CD4-positive, CD25-positive, alpha-beta regulatory T cell (primary cell): ENCODE measurements at places on chromosomes 2 and 18.

DNA sequence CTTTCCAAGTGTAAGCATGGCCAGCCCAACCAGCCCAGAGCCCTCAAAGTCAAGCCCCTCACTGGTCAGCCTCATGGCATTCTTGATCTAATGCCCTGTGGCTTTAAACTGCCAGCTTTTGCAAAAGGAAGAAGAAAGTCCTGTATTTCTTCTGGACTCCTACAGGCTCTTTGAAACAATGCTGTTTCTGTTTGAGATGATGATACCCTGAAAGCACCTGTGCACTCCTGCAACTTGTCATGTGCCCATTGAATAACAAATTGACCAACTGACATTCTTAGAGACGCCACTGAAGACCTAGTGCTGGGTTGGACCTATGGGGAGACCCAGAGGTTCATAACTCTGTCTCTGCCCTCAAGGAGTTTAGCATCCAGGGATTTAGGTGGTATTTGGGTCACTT, 82.0 kb upstream of the MSH2 start:
- DNase-seq = no peak

DNA sequence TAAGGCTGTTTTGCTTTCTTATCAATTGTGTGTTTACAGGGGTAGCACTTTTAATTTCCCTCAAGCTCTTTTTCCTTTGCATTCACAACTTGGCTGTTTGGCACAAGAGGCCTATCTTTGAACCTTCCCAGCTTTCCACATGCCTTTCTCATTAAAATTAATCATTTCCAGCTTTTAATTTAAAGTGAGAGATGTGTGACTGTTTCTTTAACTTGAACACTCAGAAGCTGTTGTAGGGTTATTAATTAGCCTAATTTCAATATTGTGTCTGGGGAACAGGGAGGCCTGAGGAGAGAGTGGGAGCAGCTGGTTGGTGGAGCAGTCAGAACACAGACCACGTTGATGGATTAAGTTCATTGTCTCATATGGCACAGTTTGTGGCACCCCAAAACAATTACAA, 4.7 kb downstream of the ASB1 start:
- no peak for DNase-seq

DNA sequence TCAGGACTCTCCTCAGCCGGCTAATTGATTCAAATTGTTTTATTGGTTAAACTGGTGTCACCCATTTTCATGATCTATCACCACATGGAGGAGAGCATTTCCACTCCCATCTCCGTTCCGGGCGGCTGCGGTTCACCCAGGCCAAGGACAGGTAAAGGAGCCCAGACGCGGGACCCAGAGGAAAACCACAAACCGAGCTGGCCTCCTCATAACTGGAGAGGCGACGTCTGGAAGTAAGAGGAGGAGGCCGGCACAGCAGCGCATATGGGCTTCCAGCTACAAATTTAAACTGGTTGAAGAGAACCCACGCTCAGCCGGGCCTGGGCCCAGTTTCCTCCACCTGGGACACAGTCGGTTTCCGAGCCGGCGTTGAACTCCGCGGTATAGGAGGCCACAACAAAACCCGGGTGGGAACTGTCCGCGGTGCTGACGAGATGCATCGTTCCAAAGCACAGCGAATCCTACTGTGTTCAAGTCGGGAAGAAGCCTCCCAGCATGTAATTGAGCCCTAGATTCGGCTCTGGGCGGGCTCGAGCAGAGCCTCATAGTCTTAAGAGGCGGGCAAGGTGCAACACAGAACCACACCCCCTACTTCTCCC, 3.0 kb upstream of the SKOR2 start:
- no peak for DNase-seq

DNA sequence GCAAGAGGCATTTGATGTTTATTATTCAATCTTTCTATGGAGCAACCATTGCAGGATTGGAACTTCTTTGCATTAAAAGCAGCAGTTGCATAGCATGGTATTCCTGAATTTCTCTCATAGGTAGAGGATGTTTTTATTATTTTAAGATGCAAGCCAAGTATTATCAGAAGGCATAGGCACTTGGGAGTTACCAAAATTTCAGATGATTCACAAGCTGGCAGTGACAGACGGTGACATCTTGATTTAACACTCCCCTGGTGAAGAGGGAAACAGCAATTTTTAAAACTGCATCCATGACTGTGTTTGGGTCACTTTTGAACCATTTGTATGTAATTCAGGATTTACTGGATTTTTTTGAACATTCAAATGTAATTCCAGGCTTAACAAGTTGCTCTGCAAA, 654.3 kb downstream of the SLC4A3 start:
- DNase-seq = no peak

GRCh38 chr2:197254776-197255530, 55.6 kb downstream of the ANKRD44 start:
- no peak for DNase-seq

DNA sequence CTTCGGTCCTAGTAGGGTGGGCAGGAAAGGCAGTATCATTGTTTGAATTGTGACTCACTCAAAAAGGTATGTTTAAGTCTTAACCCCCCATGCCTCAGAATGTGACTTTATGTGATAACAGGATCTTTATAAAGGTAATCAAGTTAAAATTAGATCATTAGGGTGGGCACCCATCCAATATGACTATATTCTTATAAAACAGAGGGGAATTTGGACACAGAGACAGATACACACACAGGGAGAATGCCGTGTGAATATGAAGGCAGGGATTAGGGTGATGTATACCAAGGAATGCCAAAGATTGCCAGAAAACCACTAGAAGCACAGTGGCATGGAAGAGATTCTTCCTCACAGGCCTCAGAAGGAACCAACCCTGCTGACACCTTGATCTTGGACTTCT, 281.8 kb downstream of the CLIP4 start:
- DNase-seq = no peak

- DNase-seq = no peak
These were observed 147.3 kb downstream of the BCL11A start for GRCh38 chr2:60406192-60406591.

DNA sequence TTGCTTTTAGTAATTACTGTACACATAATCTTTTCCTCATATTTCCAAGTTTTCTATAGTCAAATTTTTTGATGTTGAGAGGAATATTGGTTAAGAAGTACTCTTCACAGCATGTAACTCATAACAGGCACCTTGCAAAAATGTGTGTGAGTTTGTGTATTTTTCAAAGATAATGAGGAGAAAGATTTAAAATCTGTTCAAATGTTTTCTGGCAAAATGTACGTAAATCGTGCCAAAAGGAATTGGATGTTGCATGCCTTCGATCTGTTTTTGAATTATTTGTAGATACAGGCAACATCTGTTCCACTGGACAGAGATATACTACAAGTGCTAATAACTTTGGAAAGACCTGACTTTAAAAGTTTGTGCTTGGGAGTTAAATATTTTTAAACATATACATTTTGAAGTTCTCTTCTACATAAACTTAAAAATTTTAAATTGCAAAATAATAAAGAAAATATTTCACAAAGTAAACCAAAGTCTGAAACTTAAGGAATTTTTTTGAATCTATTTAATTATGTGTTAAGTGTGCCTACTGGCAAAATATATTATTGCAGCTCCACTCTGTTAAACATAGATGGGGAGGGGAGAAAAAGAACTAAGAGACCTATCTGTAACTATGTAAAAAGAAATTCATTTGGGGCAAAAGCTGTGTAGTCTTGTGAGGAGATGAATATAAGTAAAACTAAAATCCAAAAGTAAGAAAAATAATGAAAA, 133.5 kb upstream of the UBE2E3 start:
- no peak for DNase-seq

GRCh38 chr2:142992840-142993239, 115.4 kb downstream of the KYNU start:
- no peak for DNase-seq

- no peak for DNase-seq
These were observed 29.9 kb downstream of the GLS start for GRCh38 chr2:190910341-190911136.

GRCh38 chr2:216535454-216535995, 36.9 kb downstream of the RPL37A start:
- DNase-seq = no peak

GRCh38 chr2:165634855-165635254, 159.2 kb downstream of the GALNT3 start:
- no peak for DNase-seq

DNA sequence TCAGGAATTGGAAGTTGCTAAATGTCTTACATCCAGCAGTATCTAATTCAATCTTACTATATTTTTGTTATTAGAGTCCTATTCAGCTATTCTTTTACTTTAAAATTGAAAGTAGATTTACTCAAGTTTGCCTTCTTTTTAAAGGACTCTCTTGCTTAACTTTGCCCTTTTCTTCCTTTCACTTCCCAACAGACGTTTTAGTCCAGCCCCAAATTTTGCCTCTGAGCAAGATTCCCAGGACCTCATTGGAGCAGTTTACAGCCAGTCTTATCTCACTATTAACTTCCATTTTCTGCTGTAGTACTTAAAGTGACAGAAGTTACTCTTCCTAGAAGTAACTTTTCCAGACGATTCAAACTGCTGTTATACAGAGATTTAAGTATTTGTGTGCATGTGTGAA, 1.7 kb upstream of the PRKD3 start:
- DNase-seq = no peak

GRCh38 chr2:60468382-60469085, 84.9 kb downstream of the BCL11A start:
- DNase-seq = no peak

DNA sequence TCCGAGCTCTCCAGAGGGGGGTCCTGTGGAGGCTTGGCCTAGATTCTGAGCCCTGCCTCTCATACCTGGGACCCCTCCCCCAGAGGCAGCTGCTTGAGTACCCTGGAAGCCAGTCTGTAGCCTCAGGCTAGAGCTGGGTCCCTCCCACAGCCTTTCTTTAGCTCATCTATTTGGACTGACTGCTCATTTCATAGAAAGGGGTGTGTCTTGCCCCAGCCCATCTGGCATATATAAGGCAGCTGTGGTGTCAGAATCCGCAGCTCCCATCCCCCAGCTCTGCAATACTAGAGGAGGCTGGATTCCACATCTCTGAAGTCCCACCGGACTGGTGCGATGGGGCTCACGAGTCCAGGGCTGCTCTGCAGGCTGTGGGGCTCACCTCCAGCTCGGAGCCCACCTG, 26.1 kb downstream of the MPHOSPH10 start:
- DNase-seq = no peak

- no peak for DNase-seq
These were observed 250.9 kb downstream of the DSEL start for GRCh38 chr18:67265464-67266245.

GRCh38 chr2:239721991-239722759, 303.0 kb downstream of the NDUFA10 start:
- DNase-seq = no peak

DNA sequence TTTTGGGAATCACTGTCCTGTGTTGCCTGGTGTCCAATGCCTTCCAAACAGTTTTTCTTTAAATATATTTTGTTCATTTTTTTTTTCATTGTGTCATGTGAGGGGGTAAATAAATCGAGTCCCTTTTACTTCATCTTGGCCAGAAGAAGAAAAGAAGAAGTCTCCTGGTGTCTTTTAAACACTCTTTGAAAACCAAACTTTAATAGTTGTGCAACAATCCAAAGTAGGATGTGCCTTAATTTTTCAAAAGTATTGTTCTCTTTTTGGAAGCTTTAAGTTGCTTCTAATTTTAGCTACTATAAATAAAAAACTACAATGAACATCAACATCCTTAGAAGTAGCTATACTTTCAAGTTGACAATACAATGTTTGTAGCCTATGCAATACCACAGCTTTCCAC, 154.9 kb downstream of the ATAD2B start:
- DNase-seq = no peak

DNA sequence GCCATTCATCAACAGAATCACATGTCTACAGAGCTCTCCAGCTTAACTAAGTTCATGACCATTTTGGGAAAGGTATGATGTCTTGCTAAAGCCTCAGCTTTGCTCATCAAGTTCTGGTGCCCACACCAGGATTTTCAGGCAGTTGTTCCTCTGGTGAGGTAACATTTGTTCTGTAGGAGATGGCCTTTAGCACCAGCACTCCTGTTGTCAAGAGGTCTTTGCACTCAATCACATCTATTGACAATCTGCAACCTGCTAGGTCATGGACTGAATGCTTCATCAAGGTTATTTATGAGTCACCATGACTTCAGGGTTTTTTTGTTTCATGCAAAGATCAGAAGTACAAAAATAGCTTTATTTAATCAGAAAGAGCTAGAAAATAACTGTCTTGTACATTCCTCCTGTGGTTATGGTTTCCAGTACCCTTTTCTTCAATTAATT, 36.6 kb upstream of the VIT start:
- DNase-seq = no peak

DNA sequence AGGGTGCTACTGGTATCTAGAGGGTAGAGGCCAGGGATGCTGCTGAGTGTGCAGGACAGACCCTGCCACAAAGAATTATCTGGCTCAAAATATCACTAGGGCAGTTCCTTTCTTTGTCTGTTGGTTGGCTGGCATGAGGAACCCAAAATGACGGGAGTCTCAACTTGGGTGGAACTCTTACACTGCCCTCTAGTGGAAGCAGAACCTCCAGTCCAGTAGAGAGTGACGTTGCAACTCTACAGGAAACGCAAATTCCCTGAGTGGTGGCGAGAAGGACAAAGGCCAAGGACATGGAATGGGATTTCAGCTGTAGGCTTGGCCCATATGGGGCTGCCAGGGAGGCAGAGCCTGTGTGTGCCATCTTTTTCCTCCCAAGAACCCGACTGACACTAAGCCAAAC, 47.1 kb downstream of the COPS8 start:
- no peak for DNase-seq
